ENCODE measurements at places on chromosomes 5 and 9. TPM values are rescaled to one million over a fixed set of nuclear protein-coding genes. Genes with fewer than 3 reads are reported as not detected.

The PPIC gene
- 20.6 TPM for total RNA-seq

The ZNF618 gene
- 8.2 TPM for total RNA-seq

The ERP44 gene
- 16.1 TPM for total RNA-seq

The SLC22A4 gene
- total RNA-seq = 2.8 TPM

The CDX1 gene
- 0.18 TPM for total RNA-seq

The FAM78A gene
- total RNA-seq = under 0.01 TPM

The INSL6 gene
- total RNA-seq = not detected

The SPATA31C1 gene
- not detected for total RNA-seq

The SH3GL2 gene
- total RNA-seq = under 0.01 TPM

Measured in IMR-90 (cell line).